Activated naive CD8-positive, alpha-beta T cell treated with anti-CD3 and anti-CD28 coated beads, Interleukin-2, amount 50 U/mL, for 16 hours (primary cell): ENCODE measurements at places on chromosomes 4 and X.

DNA sequence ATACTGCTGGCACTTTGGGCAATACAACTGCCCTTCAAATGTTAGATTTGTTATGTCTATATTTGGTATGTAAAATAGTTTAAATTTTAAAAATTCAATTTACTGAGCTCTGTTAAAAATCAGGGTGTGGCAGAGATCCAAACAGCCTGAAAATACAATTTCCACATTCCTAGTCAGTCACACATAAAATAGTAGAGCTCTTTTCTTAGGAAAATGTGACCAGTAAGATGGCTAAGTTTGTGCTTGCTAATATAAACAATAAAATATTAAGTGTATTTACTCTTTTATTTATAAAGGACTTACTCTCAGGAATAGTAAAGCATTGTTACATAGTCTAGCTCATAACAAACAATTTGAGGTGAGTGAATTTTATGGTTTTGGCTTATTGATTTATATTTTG lies 200.2 kb downstream of the DKK2 start:
- no peak for DNase-seq

- no peak for DNase-seq
Observed at GRCh38 chr4:8205241-8205707, 6.2 kb downstream of the SH3TC1 start.

DNA sequence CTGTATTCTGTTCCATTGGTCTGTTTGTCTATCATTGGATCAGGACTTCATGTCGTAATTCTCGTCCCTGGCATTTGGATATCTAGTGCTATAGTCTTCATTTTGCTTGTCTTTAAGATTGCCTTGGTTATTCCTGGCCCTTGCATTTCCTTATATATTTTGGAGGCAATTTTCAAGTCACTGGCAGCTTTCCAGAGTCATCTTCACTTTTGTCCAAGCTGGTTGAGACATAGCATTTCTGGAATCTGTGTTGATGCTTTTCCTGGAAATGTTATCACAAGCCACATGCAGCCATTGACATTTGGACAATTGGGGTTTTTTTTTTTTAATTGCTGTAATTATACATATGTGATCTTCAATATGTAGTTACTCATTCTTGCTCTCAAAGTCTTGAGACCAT lies 45.2 kb upstream of the HGFAC start:
- no peak for DNase-seq

DNA sequence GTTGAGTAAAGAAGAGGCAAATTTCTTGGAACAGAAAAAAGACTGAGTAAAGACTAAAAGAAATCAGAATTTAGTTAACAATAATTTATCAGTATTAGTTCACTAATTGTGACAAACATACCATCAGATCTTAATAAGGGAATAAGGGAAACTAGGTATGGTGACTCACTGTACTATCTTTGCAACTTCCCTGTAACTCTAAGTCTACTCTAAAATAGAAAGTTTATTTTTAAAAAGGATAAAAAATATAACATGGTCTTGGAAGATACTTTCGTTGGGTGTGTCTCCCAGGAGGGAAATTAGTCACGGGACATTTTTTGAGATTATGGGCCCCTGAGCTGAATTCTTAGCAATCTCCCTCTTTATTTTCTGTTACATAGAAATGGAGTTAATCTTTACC lies 97.3 kb downstream of the EMCN start:
- DNase-seq: no peak

GRCh38 chrX:1012678-1013300 lies 199.7 kb downstream of the CRLF2 start:
- DNase-seq: no peak

GRCh38 chr4:85707611-85708010 lies 232.7 kb downstream of the ARHGAP24 start:
- no peak for DNase-seq

- no peak for DNase-seq
Observed at GRCh38 chrX:92232182-92232581, 453.0 kb downstream of the PCDH11X start.

GRCh38 chr4:105059337-105059736 lies 87.3 kb upstream of the TET2 start:
- no peak for DNase-seq

GRCh38 chr4:73727685-73728084 lies 12.7 kb upstream of the CXCL8 start:
- DNase-seq: no peak

GRCh38 chr4:15396157-15396800 lies 31.6 kb upstream of the C1QTNF7 start:
- no peak for DNase-seq

DNA sequence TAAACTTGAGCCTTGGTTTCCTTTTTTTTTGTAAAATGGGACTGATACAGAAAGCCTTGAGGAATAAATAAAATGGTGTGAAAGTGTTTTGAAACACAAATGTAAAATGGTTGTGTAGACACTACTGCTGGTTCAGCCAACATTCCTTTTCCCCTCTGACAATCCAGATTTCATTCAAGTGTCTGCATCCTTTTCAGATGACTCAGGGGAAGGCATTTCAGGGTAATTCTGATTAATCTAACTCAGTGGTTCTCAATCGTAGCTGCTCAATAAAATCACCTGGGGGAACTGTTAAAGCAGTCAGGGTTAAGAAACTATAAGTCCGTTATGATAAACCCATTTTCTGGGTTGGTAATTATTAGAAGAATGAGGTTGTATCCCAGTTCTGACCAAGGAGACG lies 4.6 kb downstream of the ARHGAP10 start:
- DNase-seq: no peak

- DNase-seq: no peak
Observed at GRCh38 chr4:89218587-89218986, 89.0 kb downstream of the GPRIN3 start.

DNA sequence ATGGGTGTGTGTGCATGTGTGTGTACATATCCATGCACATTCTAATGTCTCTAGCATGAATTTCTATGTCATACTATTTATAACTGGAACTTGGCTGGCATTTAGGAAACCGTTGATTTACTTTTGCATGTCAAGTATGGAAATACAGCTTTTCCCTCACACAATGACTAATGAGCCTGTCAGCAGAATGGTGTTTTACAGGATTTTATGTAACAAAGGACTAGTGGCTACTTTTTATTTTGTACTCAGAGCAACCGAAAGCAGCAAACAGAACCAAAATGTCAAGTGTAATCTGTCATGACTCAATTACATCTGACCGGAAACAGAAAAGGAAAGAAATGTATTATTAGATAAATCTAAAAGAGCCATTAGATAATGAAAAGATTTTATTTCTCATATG lies 1911.5 kb upstream of the AGA start:
- no peak for DNase-seq

DNA sequence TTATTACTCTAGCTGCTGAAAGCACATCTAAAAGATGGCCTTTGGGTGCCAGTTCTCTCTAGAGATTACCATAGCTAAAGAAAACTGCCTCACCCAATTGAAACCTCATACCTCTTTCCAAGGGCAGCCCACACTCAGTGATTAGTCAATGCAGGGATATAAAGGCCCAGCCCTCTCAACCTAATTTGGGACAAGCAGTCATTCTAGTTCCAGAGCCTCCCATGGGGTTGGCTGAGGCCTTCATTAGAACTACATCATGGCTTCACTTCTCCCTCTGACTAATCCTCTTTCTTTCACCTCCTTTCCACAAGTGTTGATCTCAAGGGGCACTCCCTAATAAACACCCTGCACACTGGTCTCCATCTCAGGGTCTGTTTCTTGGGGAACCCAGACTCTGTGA lies 38.5 kb upstream of the C1GALT1C1 start:
- DNase-seq: no peak
